ENCODE measurements at places on chromosomes 2 and 18.

- DNase-seq = peak; percentile 94
These were observed at the start of gene SIX2 for GRCh38 chr2:45009303-45009927. SIX2 (minus strand) TSS chr2:45009452; CDS start chr2:45009110, 342 bp downstream.

DNA sequence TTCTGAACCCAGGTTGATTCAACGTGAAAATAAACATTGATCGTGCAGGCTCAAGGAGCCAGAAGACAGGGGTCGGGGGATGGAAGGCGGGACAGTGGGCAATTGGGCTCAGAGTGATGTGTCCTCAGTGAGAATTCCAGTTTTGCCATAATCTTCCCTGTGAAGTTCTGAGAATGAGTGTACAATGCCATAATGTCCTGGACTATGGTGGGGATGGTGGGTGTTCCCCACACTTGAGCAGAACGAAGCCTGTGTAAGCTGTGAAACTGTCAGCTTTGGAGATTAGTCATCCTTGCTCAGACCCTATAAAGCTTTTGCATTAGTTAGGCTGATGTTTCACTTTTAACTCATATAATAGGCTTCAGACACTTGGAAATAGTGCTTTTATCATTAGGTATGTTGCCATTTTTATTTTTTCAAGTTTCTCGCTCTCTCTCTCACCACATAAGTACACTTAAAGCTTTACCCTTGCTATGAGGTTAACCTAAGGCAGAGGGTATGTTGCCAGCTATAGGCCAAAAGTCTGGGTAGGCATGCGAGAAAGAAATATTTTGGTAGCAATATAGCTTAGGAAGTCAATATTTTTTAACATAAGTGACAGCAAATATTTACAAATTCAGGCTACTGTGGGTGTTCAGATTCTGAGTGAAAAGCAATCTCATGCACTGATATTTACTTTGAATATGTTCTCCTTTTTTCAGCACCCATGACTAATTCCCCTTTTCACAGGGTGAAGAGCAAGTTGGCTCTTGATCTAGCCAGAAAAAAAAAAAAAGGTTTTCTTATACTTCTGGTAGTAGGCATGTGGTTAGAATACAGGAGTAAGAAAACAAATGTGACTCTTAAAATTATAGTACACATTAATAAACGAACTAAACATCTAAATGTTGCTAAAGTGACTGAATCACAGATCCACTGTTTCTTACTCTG, 47.2 kb downstream of the CDC42EP3 start:
- DNase-seq = no peak

DNA sequence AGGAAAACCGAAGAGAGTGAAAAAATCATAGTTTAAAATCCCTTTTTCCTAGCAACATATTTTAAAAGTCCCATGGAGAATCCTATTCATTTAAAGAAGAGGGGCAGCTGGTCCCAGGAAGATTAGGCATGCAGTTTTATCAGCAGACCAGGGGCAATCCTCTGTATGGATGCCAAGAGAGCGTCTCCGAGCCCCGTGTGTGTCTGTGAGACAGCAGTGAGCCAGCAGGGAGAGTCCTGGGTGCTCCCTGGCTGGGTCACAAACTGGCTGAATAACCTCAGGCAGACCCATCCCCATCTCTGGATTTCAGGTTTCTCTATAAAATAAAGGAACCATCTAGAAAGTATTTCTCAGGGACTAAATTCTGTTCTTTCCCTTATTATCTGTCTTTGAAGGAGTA, 128.2 kb upstream of the RIOK3 start:
- DNase-seq = no peak

DNA sequence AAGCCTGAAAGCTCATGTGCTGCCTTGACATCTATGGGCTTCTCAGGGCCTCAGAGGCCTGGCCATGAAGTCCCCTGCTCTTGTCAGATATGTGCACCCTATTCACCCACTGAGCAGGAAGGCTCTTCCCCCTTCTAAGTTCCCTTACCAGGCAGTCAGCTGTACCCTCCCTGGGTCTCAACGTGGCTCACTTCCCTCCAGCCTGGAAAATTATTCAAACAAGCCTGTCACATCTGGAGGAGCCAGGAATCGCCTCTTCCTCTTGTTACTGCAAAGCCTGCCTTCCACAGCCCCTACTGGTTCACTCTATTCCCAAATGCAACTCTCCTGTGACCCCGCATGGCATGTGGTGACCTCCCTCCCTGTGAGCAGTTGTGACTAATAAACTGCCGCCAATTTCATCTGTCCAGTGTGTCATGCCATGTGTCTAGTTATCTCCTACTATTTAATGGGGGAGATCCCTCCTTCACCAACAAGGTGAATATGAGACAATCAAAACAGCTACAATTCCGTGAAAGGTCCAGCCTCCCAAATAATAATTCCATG, 8.4 kb upstream of the SERPINB8 start:
- no peak for DNase-seq

GRCh38 chr2:17104454-17104853, 413.8 kb downstream of the RAD51AP2 start:
- DNase-seq = no peak

GRCh38 chr2:231277962-231278361, 79.5 kb downstream of the ARMC9 start:
- DNase-seq = no peak

GRCh38 chr2:144464730-144465129, 55.2 kb downstream of the ZEB2 start:
- no peak for DNase-seq

DNA sequence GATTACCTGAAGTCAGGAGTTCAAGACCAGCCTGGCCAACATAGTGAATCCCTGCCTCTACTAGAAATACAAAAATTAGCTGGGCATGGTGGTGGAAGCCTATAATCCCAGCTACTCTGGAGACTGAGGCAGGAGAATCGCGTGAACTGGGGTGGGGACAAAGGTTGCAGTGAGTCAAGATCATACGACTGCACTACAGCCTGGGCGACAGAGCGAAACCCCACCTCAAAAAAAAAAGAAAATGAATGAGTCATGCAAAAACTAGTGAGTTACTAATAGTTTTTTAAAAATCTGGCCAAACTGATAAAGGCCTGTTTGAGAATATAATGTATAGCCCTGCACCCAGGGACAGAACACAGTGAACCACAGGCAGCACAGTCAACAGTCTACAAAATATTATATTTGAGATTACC, 17.5 kb downstream of the AFG3L2 start:
- no peak for DNase-seq

DNA sequence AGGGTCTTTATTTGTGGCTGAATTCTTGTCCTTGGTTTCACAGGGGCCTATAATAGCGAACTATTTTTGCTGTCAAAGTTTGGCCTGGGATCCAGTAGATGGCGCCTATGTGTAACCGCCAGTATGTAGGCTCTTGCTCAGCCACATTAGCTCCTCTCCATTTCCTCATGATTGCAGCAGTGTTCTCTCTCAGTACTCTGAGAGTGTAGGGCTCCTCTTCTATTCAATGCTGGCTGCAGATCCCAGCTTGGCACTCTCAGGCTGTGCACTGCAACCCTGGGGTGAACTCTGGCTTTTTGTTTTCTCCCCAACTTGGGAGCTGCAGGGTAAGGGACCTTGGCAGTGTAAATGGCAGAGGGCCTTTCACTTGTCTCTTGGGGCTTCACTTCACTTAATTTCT, 344.6 kb upstream of the CHAC2 start:
- peak; percentile 49 for DNase-seq

Measured in HEK293T (cell line).